Activated naive CD4-positive, alpha-beta T cell treated with anti-CD3 and anti-CD28 coated beads, Interleukin-2, amount 10 ng/mL, durations not matched to agents 7 days and 5 days (primary cell): ENCODE measurements at places on chromosomes 4 and X.

GRCh38 chr4:116520886-116521285 is 564.5 kb downstream of the TRAM1L1 start:
- no peak for DNase-seq

DNA sequence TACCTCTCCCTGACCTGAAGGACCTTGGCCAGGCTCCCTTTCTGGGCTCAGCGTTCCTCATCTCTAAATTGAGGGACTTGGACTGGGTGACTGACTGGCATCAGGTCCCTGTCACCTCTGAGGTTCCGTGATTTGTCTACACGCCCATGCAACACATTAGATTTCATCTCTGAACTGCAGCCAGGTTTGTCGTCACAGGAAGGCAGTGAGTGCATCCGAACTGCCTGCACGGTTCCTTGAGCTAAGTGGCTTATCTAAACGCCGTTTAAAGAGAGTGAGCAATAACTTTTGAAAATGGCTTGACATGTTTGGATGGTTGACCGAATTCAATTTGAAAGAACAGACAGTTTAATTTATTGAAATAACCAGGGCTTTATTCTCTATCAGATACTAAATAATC is 70.1 kb downstream of the PCYT1B start:
- no peak for DNase-seq

GRCh38 chrX:153687121-153688039 is at the start of gene SLC6A8:
Gene SLC6A8, plus strand, starts transcription at chrX:153687926. Its CDS starts 649 bp downstream, at chrX:153688575.
- peak; percentile 57 for DNase-seq

DNA sequence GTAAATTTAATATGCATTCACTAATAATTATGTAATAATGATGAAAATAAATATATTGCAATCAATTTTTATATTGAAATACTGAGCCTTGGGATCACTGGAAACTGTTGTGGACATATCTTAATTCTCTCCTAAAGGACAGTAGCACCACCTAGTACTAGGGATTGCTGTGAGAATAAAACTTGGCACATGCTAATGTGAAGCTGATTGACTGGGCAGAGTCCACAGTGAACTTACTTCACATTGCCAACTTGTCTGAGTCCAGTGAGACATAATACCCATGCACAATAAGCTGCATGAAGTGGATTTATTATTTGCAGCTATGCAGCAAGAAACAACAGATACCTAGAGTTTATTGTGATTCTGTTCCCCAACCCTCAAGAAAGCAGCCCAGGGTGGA is 131.1 kb downstream of the GABRG1 start:
- DNase-seq: no peak

- no peak for DNase-seq
Measured at GRCh38 chr4:109607976-109608375, 47.9 kb downstream of the MCUB start.

DNA sequence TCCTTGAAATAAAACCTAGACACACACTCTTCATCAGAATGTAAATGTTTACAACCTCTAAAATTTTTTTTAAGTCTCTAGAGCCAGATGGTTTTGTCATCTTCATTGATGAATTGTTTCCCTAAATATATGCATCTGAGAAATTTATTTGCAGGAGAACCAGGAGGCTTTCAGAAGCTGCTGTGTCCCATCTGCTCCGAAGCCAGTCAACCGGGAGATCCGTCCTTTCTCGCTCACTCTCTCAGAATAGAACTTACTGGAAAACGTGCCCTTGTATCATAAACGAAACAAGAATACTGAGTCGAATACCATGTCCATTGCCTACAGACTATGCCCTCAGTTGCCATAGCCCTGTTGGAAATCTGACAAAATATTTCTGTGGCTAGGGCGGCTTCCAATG is 103.5 kb downstream of the SLC34A2 start:
- DNase-seq: no peak

DNA sequence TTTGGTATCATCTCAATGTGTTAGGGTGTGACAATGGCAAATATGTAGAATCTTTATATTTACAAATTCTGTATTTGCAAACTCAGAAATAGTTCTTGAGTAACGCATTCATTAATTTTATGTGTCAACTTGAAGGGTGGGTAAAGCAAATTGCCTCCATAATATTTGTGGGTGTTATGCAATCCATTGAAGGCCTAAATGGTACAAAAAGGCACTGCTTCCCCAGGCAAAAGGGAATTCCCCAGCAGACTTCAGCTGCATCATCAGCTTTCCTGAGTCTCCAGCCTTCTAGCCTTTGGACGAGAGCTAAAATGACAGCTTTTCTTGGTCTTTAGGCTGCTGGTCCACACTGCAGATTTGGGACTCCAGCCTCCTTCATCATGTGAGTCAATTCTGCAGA is 292.2 kb upstream of the PCDH7 start:
- DNase-seq: no peak

DNA sequence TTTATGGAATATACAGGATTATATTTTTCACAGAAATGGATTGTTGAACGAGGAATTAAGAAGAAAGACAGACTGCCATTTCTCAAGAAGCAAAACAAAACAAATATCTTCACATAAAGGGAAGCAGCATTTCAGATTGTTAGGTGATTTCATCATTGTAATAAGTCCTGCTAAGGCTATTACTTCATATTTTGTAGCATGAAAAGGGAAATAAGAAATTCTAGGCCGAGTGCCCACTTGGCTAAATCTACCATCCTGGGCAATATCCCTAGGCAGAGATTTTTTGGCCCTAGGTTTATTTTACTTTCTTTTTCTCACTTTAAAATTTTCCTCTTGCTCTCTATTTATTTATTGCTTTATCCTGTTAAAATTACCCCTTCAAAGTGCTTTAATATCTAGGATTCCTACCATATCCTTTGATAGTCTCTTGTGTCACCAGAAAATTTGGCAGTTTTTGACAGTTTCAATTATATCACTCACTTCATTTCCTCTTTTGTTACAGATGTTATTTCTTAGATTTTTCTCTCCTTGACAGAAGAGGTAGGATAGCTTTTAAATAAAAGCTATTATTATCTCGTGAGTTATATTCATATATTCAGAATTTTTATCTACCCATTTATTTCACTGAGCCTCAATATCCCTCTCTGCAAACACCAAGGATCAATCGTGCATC is 142.3 kb downstream of the PDGFC start:
- no peak for DNase-seq

DNA sequence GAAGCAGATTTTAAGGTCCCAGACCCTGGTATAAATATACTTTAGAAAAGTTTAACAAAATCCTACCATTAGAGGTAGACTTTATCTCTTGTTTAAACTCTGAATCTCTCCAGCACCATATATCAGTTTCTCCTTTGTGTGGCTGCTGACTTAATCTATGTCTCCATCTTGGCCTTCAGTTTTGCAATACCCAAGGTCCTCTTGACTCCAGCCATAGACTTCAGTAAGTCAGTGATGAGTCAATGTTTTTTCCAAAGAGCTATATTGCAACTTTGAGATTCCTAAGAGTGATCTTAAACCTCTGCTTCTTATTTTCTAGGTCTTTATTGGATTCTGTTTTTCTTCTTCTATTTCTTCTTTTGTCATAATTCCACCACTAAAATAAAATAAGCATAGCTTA is 50.8 kb upstream of the ADGRL3 start:
- no peak for DNase-seq

GRCh38 chr4:105137121-105137875 is 9.4 kb upstream of the TET2 start:
- no peak for DNase-seq

GRCh38 chrX:69142788-69143469 is 22.3 kb downstream of the PJA1 start:
- DNase-seq: no peak

- DNase-seq: no peak
Measured at GRCh38 chr4:13493793-13494192, 9.7 kb upstream of the RAB28 start.
